ENCODE measurements at places on chromosomes 12 and 14. TPM values are rescaled to one million over a fixed set of nuclear protein-coding genes. Genes with fewer than 3 reads are reported as not detected.

Gene P3H3
- 9.0 TPM for total RNA-seq

Gene L3HYPDH
- total RNA-seq: 14.3 TPM

Gene INHBC
- total RNA-seq: not detected

Gene SHMT2
- total RNA-seq: 62.4 TPM

Gene KCNH3
- total RNA-seq: 1.1 TPM

Gene VRTN
- total RNA-seq: not detected

Gene DHRS4L2
- 30.3 TPM for total RNA-seq

Gene PTGDR
- not detected for total RNA-seq

Gene CDH24
- total RNA-seq: 4.9 TPM

Gene SPTSSA
- total RNA-seq: 17.3 TPM

Gene C12orf54
- not detected for total RNA-seq

Gene FGF6
- not detected for total RNA-seq

Data from lower leg skin (tissue), 4 donors.